ENCODE measurements at places on chromosomes 12 and 14.

- DNase-seq, result no peak
Measured at GRCh38 chr12:27651201-27651600, 45.0 kb upstream of the REP15 start.

DNA sequence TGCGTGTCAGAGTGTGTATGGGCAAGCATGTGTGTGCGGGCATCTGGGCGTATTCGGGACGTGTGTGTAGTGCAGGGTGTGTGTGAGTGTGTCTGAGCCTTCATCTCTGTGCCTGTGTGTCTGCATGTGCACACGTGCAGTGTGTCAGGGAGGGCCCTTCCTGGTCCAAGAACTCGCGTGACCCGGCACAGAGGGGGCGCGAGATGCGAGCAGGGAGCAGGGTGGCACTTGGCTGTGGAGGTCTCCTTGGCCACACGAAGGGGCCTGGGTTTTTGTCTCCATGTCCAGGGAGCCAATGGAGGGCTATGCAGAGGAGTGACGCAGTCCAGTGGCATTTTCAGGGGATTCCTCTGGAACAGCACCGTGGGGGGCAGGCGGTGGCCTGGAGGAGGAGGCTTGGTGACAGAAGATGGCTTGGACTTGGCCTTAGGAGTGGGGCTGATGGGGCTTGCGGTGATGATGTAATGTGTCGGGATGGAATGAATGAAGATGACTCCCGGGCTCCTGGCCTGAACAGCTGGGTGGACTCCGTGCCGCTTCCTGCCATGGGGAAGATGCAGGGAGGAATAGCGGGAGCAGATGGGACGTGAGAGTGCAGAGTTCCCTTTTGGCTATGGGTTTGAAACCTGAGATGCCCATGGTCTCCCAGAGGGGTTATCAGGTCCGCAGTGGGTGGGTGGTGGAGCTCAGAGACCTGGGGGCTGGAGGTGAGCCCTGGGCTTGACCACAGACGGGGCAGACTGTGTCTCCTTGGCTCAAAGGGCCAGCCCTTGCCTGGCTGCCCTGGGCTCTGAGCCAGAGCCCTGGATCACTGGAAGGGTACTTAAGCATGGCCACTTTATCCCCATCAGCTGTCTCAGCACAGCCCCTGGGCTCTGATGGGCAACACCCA, 208.3 kb downstream of the PHETA1 start:
- DNase-seq, result no peak

DNA sequence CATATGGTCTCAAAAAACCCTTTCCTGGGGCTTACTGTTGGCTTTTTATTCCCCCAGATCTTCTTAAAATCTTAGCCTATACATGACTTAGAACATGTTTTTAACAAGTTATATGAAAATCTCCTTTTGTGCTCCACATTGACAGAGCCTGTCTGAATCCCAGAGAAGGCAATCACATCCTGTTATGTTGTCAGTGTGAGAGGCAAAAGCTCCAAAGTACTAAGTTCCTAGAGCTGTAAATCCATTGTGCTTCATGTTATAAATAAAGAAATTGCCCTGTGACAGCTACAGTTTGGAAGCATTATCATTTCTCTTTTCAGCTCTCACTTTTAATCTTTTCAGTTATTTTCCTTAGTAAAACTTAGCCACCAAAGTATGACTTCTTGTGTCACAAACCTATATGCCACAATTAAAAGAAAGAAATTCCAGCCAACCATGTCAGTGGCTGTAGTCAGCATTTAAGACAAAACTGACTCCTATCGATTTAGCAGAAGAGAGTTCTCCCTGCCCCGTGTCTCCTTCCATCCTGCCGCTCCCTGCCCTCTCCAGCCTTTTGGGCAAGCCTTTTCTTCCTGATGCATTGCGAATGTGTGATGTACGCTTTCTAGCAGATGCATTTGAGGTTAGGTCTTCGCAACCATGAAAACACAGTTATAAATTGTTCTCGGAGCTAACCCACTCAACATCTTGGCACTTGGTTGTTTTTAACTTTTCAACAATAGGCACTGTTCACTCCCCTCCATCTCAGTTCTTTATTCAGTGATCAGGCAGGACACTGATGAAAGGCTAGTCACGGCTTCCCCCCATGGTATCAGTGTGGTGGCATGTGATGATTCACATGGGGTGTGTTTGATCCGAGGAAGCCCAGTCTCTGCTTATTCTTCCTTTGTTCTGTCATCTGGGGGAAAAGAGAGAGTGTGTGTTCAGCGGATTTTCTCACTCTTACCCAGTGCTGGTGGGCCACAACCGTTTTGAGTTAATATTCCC, 143.5 kb downstream of the SSPN start:
- no peak for DNase-seq

GRCh38 chr12:49783917-49784676, 42.7 kb downstream of the TMBIM6 start:
- DNase-seq, result no peak

DNA sequence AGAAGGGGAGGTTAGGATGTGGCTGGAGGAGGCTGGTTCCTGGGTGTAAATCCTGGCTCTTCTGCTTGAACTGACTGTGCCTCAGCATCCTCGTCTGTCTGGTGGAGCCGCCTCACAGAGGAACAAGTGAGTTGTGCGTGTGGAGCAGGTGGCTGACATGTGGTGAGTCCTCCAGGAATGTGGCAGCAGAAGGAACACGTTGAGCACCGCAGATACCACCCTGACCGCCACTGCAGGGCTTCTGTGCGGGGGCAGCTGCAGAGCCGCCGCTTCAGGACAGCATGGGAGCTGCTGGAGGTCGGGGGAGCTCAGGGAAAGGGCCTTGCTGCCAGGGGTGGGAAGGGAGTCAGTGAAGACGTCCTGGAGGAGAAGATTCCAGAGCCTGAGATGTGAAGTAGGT, 48.9 kb downstream of the TRAF3 start:
- no peak for DNase-seq

DNA sequence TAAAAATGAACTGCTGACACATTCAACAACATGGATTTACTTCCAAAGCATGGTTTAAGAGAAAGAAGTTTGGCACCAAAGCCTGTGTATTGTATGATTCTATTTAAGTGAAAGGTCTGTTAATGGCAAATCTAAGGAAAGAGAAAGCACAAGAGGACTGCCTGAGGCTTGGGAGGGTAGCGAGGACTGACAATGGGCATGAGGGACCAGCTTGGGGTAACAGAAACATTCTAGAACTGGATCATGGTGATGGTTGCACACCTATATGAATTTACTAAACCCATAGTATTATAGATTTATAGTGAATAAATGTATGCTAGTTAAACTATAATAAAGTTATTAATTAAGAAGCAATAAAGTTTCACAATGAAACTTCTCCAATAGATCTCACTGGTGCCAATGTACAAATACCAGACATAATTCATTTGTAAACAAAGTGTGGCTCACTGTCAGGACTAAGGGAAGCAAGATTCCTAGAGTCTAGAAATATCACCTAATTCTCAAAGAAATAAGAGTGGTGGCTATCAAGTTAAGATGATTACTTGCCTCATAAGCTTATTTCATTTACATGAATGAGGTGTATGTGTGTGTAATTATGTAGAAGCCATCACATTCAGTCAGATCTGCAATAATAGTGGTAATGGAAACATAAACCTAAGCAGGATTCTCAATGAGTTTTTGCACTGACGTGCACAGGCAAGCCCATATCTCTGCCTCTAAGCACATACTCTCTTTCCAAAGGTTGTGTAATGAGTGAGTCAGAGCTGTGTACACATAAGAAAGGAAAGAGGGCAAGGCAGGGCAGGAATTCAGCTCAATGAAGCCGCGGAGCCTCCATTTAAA, 353.4 kb downstream of the KCNH5 start:
- DNase-seq, result no peak

GRCh38 chr12:22600181-22600580, 24.8 kb upstream of the ETNK1 start:
- no peak for DNase-seq

GRCh38 chr12:117010693-117011451, 88.3 kb downstream of the TESC start:
- DNase-seq, result no peak

DNA sequence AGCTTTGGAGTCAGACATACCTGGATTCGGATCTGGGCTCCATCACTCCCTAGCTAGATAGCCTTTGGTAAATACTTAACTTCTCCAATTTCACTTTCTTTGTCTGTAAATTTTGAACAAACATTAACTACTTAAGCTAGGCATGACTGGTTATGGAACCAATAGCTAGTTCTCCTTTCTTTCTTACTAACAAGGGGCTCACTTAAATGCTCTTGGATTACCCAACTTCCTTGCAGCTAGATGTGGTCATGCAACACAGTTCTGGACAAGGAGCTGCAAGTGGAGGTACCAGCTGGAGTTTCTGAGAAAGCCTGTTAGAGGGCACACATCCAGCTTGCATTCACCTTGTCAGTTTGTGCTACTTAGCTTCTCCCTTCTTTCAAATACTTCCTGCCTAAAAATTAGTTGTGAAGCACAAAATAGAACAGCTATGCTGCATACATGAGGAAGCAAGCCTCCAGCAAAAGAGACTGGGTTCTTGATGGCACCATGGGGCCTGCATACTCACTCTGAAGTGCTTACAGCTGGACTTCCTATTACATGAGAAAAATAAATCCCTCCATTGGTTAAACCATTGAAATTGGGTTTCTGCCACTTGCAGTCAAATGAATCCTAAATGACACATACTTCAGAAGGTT, 210.1 kb upstream of the EEA1 start:
- peak; percentile 65 for DNase-seq

DNA sequence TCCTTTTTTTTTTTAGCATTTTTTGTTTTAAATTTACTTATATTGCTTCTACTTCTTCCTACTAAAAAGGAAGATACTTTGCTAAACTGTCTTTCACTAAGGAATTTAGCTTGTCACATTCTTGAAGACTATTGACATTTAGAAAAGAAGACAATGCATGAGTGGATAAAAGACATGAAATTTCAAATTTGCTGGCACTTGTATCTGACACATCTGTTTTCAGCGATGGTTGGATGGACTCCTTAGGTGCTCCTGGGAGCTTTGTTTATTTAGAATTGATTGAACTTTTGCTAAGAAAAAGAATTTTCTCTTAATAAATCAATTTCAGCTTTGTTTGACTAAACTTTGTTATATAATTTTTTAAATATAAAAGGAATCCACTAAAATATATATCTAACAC, 3.3 kb upstream of the KERA start:
- DNase-seq, result no peak

DNA sequence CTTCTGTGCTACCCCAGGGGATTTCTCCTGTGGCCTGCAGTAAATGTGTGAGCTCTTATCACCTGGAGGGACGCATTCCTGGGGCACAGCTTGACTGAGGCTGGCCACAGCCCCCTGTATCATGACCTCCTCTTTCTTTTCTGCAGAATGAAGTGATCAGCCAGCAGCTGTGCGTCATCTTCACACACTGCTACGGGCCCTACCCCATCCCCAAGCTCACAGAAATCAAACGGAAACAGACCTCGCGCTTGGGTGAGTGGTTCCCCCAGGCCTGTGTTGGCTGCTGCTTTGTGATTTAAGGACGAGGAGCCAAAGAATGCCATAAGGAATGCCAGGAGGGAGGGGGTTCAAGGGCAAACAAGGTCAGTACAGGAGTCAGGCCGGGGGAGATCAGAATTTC, 50.5 kb upstream of the PWP1 start:
- DNase-seq, result no peak

DNA sequence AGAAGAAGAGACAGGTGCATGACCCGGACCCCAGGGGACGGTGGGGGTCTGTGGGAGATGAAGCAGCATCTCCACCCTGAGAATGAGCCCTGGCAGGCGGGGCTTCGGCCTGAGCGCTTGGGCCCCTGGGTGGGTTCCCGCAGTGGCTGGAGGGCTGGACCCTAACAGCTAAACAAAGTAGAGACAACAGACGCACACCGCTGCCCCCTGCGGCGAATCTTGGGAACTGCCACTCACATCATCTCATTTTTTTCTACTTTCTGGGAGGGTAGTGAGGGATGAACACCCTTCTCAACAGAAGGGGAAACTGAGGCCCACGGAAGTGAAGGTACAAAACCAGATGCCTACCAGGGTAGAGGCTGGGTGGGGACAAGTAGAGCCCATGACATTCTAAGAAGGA, 104.7 kb downstream of the RFLNA start:
- DNase-seq, result peak; percentile 71

- no peak for DNase-seq
Measured at GRCh38 chr12:29159661-29160060, 10.6 kb downstream of the FAR2 start.

GRCh38 chr14:22506778-22507351, 82.2 kb downstream of the DAD1 start:
- no peak for DNase-seq

GRCh38 chr14:52014601-52015267, 25.4 kb downstream of the RTRAF start:
- no peak for DNase-seq

GRCh38 chr12:56775638-56776037, 12.5 kb downstream of the HSD17B6 start:
- no peak for DNase-seq

DNA sequence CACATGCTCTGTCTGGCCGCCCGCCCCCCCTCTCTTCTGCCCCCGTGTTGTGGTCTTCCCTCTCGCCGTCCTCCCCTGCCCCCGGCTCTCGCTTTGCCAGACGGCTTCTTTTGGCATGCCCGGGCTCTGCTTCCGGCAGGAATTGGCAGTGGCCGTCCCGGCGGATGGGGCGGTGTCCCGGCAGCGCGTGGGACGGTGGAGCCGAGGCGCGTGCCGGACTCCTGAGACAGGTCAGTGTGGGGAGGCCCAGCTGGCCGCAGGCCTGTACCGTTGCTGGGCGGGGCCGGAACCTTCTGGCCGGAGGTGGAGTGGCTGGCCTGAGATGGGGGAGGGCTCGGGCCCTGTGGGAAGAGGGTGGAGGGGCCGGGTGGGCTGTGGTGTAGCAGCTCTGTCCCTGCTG, 17.1 kb downstream of the KIF26A start:
- DNase-seq, result no peak

DNA sequence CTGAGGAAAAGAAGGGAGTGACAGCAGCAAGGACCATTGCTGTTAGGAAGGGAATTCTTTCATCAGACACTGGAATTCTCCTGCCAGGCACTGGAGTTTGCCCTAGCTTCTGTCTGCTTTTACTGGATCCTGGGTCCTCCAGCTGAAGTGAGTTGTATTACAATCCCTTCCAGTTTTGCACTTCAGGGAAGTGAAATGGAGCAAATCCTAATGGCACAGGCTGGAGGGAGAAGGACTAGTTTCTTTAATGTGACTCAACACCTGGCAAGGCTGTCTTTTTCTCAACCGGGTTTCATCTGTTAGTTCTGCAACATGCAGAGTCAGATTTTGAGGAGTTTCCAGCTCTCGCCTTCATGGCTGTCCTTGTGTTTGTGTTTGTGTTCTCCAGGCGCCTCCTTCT, 45.8 kb downstream of the ETV6 start:
- no peak for DNase-seq

Measured in GM10248 (cell line).